Stimulated activated CD8-positive, alpha-beta memory T cell treated with anti-CD3 and anti-CD28 coated beads, Interleukin-4, amount 100 ng/mL, for 4 hours (primary cell): ENCODE measurements at places on chromosomes 16 and 17.
A peak's percentile ranks its signal among the peaks of the same experiment; 100 is the strongest.

DNA sequence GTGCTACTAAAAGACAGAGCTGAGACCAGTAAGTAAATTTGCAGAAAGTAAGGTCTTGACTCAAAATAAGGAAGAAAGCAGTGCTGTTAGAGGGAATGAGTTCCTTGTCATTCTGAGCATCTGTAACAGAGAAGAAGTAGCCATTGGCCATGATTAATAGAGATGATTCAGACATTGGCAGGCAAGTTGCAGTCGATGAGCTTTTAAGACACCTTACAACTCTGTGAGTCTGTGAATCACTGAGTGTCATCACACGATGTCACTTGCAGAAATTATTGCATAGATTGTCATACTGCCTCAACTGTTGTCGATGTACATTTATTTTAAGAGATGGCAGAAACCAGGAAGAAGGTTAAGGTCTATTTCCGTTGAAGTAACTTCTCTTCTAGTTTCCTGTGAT lies 201.1 kb upstream of the CDH13 start:
- DNase-seq, result no peak

- DNase-seq, result no peak
These were observed 54.2 kb downstream of the TMEM100 start for GRCh38 chr17:55668312-55668920.

DNA sequence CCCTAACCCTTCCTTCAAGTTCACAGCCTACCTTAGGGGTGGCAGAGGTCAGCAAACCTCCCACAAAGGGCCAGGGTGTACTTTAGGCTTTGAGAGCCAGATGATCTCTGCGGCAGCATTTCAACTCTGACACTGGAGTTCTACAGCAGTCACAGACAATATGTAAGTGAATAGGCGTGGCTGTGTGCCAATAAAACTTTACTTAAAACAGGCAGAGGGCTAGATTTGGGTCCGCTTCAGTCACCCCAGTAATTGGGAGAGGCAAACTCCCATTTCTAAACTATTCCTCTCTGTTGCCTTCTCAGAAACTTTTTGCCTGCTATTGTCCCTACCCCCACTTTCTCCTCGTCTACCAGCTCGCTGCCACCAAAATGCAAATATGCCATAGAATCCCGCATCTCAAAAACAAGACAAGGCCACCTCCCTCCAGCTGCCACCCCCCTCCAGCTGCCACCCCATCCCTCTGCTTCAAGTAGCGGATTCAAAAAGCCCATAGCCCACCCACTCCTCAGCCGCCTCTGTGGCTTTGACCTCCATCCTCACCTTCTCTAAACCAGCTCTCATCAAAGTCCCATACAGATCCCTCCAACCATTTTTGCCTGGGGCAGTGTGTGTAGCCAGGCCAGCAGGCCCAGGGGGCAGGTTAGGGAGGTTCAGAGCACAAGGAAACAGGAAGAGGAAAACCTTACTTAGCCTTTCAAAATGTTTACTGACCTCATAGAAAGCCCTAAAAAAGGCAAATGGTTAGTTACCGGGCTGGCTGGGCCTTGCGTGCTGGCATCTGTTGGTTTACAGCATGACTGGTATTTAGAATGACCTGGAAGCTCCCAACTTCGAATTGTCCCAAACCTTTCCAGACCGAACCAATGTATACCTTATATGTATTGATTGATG lies 19.9 kb upstream of the DNAH17 start:
- DNase-seq, result no peak

GRCh38 chr16:85094812-85095211 lies 17.5 kb downstream of the CIBAR2 start:
- DNase-seq, result no peak

DNA sequence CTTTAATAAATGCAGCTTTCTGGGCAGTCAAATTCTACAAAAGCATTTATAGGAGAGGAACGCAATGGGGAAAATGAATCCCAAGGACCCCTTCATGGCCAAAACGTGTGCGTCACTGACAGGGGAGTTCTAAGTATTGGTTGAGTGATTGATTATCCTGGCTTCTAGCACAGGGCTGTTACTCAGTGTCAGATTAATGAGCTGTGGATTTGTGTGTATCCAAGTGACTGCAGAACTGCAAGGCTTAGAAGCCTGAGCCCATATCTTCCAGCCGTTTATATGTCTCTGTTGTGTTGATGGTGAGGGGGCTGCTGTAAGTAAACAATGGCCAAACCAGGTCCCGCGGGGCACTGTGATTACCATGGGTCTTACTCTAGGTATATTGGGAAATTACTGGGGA lies 129.4 kb downstream of the SHISA9 start:
- DNase-seq, result no peak

- no peak for DNase-seq
These were observed 40.8 kb downstream of the AIPL1 start for GRCh38 chr17:6394055-6394606.

DNA sequence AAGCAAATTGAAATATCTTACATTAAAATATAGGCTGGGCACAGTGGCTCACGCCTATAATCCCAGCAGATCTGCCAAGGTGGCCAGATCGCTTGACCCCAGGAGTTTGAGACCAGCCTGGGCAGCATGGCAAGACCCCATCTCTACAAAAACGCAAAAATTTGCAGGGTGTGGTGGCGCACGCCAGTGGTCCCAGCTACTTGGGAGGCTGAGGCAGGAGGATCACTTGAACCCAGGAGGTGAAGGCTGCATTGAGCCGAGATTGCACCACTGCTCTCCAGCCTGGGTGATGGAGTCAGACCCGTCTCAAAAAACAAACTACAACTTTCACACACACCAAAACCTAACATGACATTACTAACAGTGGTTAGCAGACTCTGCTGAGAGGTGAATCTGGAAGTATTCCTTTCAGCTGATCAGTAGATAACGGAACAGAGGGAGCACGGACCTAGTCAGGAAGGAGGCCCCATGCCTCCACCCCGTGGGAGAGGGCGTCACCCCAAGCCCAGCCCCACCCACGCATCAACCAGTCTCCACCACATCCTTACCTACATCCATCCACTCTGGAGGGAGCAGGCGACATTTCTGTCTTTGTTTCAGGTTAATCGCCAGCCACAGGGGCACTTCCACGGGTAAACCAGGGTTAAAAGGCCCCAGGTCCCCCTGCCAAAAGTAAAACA lies 1.7 kb downstream of the GINS2 start:
- DNase-seq, result no peak

GRCh38 chr17:60231234-60231633 lies 81.5 kb downstream of the CA4 start:
- DNase-seq, result no peak

GRCh38 chr17:44304651-44305050 lies 3.8 kb upstream of the RUNDC3A start:
- no peak for DNase-seq

- no peak for DNase-seq
These were observed 177.4 kb downstream of the PRKCB start for GRCh38 chr16:24013054-24013636.

- DNase-seq, result no peak
These were observed 27.5 kb downstream of the OR1D5 start for GRCh38 chr17:3035968-3036280.

- no peak for DNase-seq
These were observed 3.8 kb downstream of the PLD2 start for GRCh38 chr17:4810696-4811290.

GRCh38 chr17:49249292-49249794 lies 18.8 kb upstream of the PHOSPHO1 start:
- DNase-seq, result no peak

DNA sequence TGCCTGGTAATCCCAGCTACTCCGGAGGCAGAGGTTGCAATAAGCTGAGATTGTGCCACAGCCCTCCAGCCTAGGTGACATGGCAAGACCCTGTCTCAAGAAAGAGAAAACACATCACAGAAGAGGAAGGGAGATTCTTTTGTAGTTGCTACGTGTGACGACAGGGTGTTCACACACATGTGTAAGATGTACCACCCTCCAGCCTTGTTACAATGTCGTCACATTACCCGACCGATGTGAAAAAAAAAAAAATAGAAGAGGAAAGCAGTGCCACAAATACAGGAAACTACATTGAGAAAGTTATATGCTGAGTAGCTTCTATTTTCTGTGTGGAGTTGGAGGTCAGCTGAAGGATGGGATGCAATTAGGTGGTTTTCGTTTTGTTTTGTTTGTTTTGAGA lies 56.0 kb downstream of the CLUH start:
- DNase-seq, result no peak

GRCh38 chr17:63476459-63476853 lies 405 bp upstream of the ACE start:
- DNase-seq, result no peak

GRCh38 chr16:85227084-85227945 lies 115.0 kb upstream of the CIBAR2 start:
- DNase-seq, result no peak

DNA sequence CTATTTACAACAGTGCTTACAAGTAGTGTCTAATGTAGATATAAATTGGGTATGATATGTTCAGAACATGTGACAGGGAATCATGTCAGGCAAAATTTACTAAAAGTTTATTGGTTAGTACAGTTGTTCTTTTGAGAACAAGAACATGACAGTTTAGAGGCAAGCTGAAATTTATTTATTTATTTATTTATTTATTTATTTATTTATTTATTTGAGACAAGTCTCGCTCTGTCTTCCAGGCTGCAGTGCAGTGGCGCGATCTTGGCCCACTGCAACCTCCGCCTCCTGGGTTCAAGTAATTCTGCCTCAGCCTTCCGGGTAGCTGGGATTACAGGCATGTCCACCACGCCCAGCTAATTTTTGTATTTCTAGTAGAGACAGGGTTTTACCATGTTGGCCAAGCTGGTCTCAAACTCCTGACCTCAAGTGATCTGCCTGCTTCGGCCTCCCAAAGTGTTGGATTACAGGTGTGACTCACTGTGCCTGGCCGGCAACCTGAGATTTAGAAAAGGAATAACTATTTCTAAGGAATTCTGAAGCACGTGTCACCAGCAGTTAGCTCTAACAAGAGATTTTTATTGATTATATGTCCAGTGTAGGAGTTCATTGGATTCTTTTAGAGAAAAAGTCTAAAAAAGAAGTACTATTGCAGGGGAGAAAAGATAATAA lies 24.9 kb downstream of the MRTFB start:
- DNase-seq, result no peak

- no peak for DNase-seq
These were observed 1.8 kb upstream of the PPM1D start for GRCh38 chr17:60598001-60598736.

DNA sequence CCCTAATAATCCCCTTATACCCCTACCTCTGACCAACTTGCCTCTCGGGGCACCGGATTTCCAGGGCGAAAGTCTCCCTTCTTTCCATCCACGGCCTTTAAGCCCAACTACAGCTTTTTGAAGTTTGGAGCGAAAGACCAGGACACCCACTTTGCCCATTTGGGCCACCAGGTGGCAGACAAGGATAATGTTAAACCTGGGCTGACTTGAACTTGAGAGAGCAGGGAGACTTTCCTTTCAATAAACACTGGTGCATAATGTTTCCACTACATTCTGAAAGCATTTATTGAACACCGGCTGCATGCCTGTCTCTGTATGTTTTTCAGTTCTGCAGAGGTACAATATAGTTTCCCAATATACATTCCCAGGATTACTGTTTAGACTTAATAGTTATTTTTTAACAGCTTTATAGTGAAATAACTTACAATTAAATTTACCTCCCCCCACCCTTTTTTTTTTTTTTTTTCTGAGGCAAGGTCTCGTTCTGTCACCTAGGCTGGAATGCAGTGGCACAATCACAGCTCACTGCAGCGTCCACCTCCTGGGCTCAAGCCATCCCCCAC lies 6.9 kb upstream of the CES3 start:
- DNase-seq, result peak; percentile 42

DNA sequence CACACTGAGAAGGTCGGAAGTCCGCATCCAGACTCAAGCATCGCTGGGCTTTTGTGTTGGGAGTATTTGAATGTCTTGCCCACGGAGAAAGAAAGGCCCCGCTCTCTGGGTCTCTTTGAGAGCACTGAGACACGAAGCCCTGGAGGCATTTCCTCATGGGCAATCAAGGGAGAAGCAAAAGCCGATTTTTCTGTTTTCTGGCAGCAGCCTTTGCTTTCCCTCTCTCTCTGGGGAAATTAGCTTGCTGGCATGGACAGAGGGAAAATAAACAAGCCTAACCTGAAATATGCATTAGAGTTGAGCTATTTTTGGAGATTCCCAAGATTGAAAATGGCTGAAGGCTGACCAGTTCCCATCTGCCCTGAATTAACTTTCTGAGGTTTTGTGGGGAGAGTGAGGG lies 238.7 kb downstream of the HAPSTR1 start:
- no peak for DNase-seq

- DNase-seq, result no peak
These were observed 642.7 kb downstream of the HS3ST4 start for GRCh38 chr16:26334218-26335111.

- no peak for DNase-seq
These were observed 11.0 kb downstream of the PHB1 start for GRCh38 chr17:49403514-49404289.

DNA sequence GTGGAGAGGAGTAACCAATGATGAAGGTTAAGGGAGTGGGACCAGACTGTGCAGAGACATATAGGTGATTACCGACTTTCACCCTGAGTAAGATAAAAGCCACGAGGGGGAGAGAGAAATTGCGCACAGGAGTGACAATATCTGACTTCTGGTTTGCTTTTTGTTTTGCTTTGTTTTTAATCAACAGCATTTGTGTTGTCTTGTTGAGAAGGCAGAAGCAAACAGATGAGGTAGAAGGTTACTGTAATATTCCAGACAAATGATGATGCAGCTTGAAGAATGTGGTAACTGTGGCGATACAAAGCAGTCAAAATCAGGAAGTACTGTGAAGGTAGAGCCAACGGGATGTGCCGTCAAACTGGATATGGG lies 7.5 kb downstream of the PELP1 start:
- no peak for DNase-seq

DNA sequence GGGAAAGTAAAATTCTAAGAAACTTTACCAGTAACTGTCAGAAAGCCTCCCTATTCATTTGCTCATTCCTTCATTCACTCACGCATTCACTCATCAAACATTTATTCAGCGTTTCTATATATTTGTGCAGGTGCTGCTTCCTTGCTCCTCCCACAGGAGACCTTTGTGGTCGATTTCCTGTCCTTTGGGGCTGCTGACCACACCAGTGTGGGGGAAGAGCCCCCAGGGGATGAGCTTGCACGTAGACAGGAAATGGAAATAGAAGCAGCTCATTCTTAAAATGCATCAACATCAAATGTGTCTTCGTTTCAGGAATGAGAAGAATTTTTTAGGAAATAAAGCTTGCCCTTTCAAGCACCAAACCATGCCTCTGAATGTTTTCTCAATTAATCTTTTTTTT lies 9.6 kb downstream of the PIK3R6 start:
- DNase-seq, result no peak

- DNase-seq, result no peak
These were observed 4.8 kb upstream of the UTS2R start for GRCh38 chr17:82366749-82367148.

- no peak for DNase-seq
These were observed 13.5 kb upstream of the TBX21 start for GRCh38 chr17:47719411-47720152.

GRCh38 chr16:83945587-83945986 lies 7.5 kb upstream of the OSGIN1 start:
- DNase-seq, result no peak

GRCh38 chr17:7123844-7124243 lies 9.2 kb upstream of the ASGR2 start:
- no peak for DNase-seq
